Mesenteric fat pad (tissue), 1 donor: ENCODE measurements at places on chromosomes 11 and 22. TPM values are rescaled to one million over a fixed set of nuclear protein-coding genes. Genes with fewer than 3 reads are reported as not detected.
A peak's percentile ranks its signal among the peaks of the same experiment; 100 is the strongest.

DNA sequence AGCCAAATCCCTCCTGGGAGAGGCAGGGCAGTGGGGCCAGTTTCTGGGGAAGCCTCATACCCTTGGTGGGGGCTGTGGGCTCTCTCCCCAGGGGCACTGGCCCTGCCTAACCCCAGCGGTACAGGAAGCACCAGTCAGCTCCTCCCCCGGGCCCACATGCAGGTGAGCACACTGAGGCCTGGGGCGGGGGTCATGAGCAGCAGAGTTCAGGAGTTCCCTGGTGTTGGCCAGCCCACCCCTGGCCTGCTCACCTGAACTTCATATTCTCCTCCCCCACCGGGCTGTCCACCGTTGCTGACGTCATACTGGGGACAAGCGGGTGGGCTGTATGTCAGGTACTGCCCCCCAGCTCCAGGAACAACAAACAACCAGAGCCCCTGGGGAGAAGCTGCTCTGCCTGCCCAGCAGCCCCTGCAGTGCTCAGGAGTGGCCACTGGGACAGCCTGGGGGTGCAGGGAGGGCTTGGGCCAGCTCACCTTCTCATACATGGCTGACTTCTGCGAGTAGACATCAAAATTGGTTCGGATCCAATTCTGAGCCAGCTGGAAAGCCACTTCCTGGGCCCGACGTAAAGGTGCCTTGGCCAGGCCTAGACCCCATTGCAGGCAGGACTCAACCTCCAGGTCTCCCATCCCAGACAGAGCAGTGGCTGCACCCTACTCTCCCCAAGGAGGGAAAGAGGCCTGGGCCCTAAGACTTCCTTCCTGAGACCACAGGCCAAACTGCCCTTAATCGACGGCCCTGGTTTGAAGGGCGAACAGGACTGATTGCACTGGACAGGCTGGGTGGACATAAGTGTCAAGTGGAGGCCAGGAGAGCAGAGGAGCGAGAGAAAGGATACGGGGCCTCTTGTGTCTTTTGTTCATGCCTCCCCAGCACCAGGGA, 20.8 kb downstream of the TREH start:
- no peak for DNase-seq

DNA sequence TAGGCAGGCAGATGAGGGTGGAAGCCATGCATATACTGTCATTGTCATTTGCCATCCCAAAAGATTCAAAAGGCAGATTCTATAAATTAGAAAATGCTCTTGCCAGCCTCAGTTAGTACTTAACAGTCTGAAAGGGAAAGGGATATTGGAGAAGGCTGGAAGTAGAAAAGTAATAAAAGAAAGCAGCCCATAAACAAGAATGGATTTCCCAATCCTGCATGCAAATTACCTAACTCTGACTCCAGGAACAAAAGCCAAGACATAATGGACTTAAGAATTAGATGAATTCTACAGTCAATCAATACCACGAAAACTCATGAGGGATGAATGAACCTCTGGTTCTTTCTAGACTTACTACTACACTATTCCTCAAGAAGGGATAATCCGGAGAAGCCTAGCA, 5.9 kb downstream of the PAK1 start:
- DNase-seq = no peak

OR5B3 gene
- total RNA-seq = not detected

MAP6 gene
- total RNA-seq = 4.8 TPM

DNA sequence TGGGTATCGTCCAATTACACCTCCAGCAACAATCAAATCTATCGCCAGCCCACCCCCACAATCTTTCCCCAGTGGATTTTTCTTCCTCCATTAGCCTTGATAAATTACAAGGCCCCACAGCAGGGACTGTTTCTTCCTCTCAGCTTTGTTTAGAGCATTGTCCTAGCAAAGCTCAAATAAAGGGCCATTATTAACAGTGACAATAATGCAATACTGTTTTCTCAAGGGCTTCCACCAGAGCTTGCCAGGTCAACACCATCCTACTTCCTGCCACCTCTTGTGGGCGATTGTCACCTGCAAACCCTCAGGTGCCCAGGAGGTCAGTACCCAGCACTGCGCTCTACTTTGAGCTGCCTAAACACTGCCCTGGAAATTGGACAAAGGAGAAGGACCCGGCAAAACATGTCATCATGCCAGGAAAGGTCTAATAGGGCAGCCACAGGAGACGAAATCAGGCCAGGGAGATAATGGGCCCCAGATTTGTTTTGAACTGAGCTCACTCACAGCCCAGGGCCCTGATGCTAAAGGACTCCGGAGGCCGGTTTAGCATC, 95.2 kb downstream of the ABTB2 start:
- DNase-seq = no peak

DNA sequence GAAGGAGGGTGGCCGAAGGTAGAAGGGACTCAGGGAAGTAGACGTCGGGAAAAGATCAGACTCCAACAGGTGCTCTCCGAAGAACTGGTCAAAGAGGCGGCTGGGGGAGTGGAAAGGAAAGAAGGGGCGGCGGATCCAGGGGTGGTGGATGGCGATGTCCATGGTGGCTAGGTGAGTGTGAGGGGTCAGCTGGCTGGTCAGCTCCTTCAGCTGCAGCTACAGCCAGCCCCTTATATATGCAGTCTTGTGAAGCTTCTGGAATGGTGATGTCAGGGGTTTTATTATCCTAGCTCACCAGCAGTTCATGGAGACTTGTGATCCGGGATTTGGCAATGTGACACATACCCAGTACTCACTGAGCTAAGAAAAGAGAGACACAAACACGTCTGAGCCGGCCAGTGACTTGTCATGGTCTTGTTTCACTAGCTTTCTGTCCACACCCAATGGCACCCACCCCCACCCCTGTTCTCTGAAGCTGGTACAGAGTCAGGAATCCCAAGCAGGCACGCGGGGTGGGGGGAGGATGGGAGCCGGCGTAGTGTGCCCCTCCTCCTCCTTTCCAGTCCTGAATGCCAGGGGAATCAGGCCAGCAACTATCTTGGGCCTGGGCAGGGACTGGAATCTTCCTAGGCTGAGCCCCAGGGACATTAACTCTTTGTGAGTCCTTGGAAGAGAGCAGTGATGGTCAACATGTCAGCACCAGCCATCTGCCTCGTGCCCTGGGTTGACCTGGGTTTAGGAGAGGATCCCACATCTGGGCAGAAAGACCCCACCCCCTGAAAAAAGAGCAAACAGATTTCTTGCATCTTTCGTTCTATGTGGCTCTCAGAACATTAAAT, at the start of gene CRYAB:
Gene CRYAB (minus strand): TSS at position 208 of the 839 bp plus-strand sequence. CDS start 46 bp downstream, at position 162.
- no peak for DNase-seq

DNA sequence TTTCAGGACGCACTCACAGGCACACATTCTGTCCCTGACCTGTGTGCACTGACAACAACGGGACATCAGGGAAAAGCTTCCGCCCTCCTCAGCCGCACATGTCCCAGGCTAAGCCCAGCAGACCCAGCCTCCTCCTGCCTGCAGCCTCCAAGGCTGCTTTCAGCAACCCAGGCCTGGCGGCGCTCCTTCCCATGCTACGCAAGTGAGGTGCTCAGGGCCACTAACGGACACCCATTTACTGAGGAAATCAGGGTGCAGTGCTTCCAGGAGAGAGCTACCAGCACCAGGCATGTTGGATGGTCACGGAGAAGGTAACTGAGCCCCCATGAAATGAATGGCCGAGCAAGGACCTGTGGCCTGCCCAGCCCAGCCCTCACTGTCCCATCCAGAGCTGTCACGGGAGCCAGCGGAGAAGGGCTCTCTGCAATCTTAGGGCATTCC, 6.9 kb downstream of the MOB2 start:
- no peak for DNase-seq

GRCh38 chr22:37379085-37379484, 48.2 kb downstream of the ELFN2 start:
- DNase-seq = no peak

MFNG gene
- 33.6 TPM for total RNA-seq

- DNase-seq = no peak
Observed at GRCh38 chr11:125085301-125086081, 22.4 kb downstream of the SLC37A2 start.

PHF21A gene
- 44.8 TPM for total RNA-seq

KRTAP5-1 gene
- not detected for total RNA-seq

- no peak for DNase-seq
Observed at GRCh38 chr22:42915980-42916765, 59.1 kb upstream of the ARFGAP3 start.

DNA sequence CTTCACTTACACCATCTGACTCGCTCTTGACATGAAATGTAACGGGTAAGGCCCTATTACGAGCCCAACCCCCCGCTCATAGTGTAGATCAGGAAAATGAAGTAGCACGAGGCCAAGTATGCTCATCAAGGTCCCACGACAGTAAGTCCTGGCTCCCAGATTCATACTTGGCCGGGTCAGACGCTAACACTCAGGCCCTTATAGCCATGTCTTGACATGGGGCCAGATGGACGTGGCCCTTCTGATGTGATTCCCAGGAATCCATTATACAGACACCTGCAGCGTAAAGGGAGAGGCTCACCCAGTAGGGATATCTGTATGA, 175.1 kb downstream of the CEP164 start:
- DNase-seq = no peak

APOL2 gene
- total RNA-seq = 168 TPM

GRCh38 chr11:9265211-9266131, at the start of gene DENND5A:
TSS of gene DENND5A (minus strand) at chr11:9265350. CDS start at chr11:9265069, 281 bp downstream.
- DNase-seq = peak; percentile 95

DNA sequence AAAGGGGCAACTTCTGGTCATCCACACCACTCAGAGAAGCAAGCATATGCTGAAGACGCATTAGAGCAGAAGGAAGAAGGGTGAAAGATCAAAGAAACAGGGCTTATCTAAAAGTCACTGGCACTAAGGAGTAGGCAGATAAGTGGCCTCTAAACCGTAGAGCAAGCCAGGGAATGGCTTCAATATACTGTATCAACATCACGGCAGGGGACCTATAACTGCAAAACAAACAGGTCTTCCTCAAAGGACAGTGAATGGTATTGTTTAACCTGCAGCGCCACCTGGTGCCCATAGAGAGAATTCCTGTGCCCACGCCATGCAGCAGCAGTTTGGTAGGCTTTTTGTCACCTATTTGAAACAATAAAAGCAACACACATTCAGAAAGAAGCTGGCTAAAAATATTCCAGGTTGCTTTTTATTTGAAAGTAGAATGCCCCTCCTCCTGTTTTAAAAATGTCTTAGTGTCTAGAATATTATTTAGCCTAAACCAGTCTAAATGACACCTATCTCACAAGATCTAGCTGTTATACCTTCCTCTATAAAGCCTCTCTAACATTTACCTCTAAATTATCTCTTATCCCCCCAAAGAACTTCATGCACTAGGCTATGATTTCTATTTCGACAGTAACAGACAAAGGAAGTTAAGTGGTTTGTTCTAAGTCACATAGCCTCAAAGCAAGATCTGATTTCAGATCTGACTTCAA, 21.8 kb downstream of the SNX19 start:
- DNase-seq = no peak

DNA sequence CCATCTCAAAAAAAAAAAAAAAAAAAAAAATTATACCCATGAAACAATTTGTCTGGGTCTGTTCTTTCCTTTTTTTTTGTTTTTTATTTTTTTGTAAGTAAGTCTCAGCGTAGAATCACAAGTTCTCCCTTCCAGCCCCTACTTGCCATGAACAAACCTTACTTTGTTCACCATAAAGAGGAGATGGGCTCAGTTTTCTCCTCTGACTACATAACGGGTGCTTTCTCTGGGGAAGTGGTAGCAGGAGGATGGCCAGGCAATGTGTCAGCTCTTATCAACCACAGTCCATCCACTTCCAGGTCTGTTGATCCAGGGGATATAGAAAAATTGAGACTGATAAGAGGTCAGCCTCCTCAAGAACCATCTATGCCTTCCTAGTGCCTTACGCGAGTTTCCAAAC, 11.0 kb downstream of the ASCC2 start:
- no peak for DNase-seq

DNA sequence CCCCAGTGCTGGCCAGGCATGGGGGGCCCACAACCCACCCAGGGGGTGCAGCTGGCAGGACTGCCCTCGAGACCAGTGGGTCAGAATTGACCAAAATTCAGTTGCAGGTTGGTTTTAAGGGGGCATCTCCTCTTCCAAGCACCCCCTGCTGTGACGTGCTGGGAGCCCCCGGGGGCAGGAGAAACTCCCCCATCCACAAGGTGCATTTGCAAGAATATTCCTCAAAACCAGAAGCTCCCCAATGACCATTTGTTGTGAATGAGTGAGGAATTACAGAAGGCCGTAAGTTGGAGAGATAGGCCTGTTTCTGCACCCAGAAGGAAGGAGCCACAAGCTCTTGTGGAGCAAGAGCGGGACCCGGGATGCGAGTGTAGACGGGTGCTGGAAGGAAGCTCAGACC, 414.5 kb downstream of the BRD1 start:
- DNase-seq = peak; percentile 28

GRIA4 gene
- not detected for total RNA-seq

DNA sequence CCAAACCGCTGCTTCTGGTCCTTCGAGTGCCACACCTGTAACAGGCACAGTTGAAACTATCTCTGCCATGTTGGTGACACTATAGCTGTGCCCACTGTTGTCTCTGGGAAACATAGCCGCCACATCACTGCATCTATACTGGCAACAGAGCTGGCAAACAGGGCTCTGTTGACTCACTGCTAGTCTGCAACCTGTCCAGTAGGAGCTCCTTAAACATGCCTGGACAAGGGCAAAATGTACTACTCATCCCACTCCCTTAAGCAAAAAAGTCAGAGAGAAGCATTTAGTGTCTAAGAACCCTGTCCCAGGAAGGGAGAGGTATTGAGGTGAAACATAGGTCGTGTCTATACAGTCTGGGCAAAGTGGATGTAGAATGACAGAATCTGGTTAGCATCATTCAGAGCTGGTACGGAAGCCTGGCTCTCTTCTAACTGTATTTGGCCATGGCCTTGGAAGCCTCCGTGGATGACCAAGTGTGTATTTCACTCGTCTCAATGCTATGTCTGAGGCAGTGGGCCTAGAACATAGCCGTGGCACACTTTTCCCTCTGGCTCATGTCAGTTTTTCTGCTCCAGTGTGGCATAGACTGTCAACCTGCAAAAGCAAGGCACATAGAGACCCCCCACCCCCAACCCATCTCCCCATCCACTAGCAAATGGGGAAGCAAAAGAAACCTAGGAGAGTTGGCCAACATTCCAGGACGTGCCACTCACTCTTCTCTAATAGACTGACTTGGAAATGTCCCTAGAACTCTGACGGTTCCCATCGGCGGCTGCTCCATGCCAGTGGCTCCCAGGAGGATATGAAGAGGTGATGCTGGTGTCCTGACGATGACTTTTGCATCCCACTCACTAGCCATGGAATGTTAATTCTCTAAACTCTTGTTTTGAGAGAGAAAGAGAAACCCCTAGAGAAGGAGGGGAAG, 21.4 kb upstream of the PISD start:
- DNase-seq = no peak

TMEM45B gene
- total RNA-seq = 0.87 TPM

TIGD3 gene
- not detected for total RNA-seq

TTC28 gene
- 34.1 TPM for total RNA-seq

GRCh38 chr22:40512426-40513136, 123.9 kb downstream of the MRTFA start:
- DNase-seq = no peak

POU2AF1 gene
- 0.10 TPM for total RNA-seq

- DNase-seq = no peak
Observed at GRCh38 chr11:128940603-128941002, 2.1 kb downstream of the TP53AIP1 start.

PVALB gene
- not detected for total RNA-seq
